ENCODE measurements at places on chromosomes 16 and 17.

- no peak for DNase-seq
These were observed 2.3 kb upstream of the IRX3 start for GRCh38 chr16:54288835-54289241.

DNA sequence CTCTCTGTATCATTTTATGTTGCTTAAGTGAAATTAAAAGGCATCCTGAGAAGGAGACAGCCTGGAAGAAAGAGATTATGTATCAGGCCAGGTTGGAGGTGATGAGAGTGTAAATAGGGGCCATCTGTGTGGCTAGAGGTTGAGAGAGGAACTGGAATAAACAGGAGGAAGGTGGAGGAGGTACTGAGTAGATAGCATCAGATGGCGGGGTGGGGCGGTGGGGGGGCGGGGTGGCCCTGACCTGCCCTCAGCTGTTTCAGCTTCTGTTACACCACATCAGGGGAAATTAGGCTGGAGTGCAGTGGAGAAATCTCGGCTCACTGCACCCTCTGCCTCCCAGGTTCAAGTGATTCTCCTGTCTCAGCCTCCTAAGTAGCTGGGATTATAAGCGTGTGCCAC is 6.9 kb upstream of the KCNG4 start:
- DNase-seq, result no peak

DNA sequence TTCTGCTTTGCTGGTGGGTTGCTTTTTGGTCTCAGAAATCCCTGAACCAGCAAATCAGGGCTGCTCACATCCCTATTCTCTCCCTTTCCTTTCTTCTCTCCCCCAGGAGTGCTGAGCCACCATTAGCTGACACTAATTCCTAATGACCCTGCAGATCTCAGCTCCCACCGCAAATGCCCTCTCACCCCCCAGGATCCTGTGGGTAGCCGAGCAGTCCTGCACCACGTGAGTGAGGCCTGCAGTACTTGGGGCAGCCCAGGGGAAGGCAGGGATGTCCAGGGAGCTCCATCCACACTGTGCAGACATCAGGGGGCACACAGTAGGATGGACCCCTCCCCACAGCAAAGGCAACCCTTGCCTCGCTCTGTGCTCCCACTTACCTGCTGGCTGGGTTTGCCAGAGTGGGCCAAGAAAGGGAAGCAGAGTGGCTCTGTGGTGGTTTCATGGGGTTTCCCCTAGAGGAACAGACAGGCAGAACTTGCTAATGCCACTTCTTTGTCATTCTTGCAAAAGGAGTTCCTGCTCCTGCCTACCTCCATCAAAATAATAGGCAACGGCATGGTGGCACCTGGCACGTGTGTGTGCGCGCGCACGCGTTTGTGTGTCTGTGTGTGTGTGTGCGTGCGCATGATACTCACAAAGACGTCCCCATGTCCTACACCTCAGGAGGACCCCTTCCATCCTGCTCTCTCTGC is 135.6 kb downstream of the GAS7 start:
- no peak for DNase-seq

- DNase-seq, result no peak
These were observed 327.6 kb downstream of the GRIN2A start for GRCh38 chr16:9854675-9855074.

- peak; percentile 39 for DNase-seq
These were observed 13.9 kb upstream of the LPCAT2 start for GRCh38 chr16:55494994-55495421.

- no peak for DNase-seq
These were observed 206.8 kb downstream of the PHKB start for GRCh38 chr16:47667956-47668355.

GRCh38 chr16:57694725-57695679 is at the start of gene DRC7:
Gene DRC7, plus strand, starts transcription at chr16:57694806. Its CDS starts 3,144 bp downstream, at chr16:57697950.
- no peak for DNase-seq

- no peak for DNase-seq
These were observed 5.2 kb downstream of the ITPRIPL2 start for GRCh38 chr16:19118938-19119431.

- DNase-seq, result peak; percentile 30
These were observed 140.5 kb upstream of the HS3ST2 start for GRCh38 chr16:22673421-22673831.
